ENCODE measurements at places on chromosomes 5 and 9.

DNA sequence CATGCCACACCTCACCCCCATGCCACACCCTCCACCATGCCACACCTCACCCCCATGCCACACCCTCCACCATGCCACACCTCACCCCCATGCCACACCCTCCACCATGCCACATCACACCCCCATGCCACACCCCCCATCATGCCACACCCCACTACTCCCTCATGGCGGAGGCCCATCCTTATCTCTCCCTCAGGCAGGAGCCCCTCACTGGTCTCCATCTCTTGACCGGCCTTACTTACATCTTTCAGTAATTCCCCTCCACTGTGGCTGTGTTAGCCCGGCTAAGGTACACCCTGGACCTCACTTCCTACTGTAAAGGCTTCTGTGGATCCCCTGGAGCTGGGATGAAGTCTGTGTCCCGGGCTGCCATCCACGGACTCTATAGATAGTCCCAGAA, 102.0 kb downstream of the OLFM1 start:
- no peak for DNase-seq

- no peak for DNase-seq
These were observed 129.6 kb downstream of the TLE1 start for GRCh38 chr9:81559709-81560108.

- DNase-seq, result no peak
These were observed 372.5 kb downstream of the ARHGEF28 start for GRCh38 chr5:73998489-73998888.

- DNase-seq, result no peak
These were observed 188.3 kb downstream of the ARHGEF28 start for GRCh38 chr5:73814233-73814846.

DNA sequence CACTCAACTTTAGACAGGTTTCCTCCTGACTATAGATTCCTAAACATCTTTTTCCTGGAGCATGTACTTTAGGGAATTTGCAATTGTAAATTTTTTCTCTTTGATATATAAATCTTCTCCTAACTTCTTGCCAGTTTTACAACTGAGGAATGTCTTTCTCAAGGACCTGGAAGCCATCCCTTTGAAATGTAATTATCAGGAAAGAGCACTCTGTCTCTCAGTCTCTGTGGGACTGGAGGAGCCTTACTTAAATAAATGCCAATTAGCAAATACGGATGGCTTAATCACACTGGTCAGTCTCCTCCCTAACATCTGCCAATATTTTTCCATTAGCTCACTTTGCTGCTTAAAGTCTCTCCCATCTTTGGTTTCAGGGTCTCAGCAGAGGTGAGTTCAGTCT, 344.3 kb upstream of the ARRDC3 start:
- no peak for DNase-seq
